ENCODE measurements at places on chromosomes 5 and 9.
A peak's percentile ranks its signal among the peaks of the same experiment; 100 is the strongest.

DNA sequence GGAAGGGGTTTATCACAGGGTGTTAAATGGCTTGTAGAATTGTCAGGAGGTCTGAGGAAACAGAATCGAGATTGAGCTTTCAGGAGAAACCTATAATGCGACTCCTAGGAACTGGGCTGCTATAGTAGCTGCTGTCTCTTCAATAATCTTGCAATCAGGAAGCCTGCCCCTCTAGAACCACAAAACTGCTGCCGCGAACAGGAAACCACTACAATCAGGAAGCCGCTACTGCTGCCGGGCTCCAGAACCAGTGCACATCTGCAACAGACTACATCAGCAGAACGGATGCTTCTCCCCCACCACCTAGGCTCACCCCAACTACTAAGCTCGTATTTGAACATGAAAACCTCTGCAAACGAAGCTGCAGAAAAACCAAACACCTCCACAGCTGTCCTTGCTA is 31.6 kb downstream of the TNFSF8 start:
- DNase-seq: peak; percentile 80

DNA sequence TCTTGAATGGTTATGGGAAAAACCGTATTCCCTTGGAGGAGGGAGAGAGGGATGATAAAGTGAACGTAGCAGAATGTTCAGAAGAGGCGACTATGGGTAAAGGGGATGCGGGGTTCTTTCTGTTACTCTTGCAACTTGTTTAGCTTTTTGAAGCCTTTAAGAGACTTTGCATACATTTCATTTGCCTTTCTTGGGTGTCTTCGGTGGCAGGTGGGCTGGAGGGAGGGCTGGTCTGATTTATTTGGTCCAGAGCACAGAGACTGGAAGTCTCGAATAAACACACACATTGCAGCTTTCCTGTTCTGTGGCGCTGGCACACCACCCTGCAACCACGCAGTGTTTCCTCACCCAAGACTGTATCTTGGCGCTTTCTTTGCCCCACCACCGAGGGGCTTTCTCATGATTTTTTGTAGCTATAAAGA is 23.2 kb downstream of the TTF1 start:
- DNase-seq: no peak

GRCh38 chr5:17481378-17481777 is 16.7 kb upstream of the TAF11L2 start:
- DNase-seq: no peak

DNA sequence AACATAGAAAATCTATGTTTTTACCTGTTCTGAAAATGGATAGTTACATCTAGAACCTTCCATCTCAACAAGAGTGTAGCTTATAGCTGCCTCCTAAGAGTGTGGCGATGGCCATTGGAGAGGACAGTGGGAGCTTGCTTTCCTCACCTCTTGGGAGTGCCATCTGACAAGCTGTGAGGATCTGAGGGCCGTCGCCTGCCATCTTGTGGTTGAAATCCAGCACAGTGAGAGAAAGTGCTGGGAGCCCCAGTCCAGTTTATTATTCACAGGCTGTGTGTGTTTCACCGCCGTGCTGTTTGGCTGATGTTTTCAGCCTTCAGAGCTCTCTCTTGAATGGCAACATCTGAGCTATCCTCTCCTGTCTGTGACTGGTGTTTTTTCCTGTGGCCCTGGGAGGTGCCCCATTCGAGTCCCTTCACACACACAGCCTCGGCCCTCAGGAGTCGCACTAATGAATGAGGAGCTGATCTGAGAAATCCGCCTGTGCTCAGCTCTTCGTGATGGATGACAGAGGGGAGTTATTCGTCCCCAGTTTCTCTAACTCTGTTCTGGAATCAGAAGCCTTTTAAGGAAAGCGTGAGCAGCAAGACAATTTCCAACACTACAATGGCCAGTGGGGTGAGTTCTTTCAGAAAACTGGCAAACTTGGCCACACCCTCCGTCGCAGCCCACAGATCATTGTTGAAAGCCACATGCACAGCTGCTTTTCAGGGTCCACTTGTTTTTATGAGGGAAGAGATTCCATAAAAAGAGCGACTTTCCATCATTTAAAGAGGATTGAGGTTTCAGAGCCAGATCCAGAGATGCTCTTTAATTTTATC is 170.3 kb downstream of the PDZD2 start:
- peak; percentile 83 for DNase-seq

DNA sequence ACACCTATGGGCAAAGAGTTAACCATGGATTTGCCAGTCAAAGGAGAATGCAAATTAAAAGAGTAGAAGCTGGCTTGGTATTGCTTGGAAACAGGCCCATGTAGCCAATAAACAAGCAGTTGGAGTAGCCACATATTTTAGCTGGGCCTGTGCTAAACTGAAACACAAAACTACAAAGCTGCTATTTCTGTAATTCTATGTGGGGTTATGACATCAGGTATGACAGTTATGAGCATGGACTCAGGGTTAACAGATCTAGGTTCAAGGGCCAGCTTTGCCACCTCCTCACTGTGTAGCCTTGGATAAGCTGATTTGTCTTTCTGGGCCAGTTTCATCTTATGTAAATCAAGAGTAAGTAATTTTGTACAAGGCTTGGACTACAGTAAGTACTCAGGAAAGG is 142.7 kb downstream of the PIP5K1B start:
- no peak for DNase-seq
